T-helper 1 cell (primary cell): ENCODE measurements at places on chromosomes 12 and 14.

GRCh38 chr12:99772274-99772673 is 124.7 kb downstream of the GARIN6 start:
- no peak for DNase-seq

- no peak for DNase-seq
Observed at GRCh38 chr14:63523735-63524426, 19.3 kb downstream of the PPP2R5E start.

DNA sequence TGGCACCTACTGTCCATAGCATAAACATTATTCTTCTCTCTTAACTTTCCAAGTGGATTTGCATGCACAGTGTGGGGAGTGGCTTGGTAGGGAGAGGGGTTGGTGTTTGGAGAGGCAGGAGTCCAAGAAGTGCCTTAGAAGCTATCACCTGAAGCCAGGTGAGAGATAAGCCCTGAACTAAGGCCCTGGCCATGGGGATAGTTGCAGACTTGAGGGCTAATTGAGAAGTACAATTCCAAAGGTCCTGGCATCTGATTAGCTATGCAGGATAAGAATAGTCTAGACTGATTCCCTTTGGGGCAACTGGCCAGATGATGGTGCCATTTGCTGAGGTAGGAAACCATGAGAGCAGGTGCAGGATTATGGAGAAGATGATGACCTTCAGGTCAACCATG is 2.0 kb upstream of the PCK2 start:
- no peak for DNase-seq

GRCh38 chr12:84117190-84117589 is 795.4 kb downstream of the SLC6A15 start:
- DNase-seq: no peak

- no peak for DNase-seq
Observed at GRCh38 chr12:27657296-27657695, 39.0 kb upstream of the REP15 start.

GRCh38 chr12:86914721-86915120 is 658.5 kb upstream of the MGAT4C start:
- no peak for DNase-seq

DNA sequence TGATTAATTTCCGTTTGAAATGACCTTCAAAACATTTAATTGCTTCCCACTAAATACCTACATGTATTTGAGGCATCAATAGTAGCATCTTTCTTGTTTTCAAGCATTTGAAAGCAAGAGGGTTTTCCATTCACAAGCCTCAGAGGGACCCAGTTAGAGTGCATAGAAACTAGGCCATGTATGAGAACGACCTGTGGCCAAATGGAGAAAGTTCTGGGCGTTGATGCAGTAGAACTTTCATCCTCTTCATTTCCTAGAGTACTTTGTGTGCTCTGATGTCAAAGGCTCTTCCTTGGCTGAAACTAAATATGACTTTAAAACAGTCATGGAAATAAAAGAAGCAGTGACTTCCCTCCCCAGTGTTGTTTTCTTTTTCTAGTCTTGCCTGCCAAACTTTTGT is 944 bp upstream of the DHRS7 start:
- no peak for DNase-seq

- DNase-seq: no peak
Observed at GRCh38 chr12:89414851-89415250, 62.5 kb upstream of the DUSP6 start.

GRCh38 chr14:102252834-102253801 is 51.8 kb downstream of the MOK start:
- DNase-seq: no peak

DNA sequence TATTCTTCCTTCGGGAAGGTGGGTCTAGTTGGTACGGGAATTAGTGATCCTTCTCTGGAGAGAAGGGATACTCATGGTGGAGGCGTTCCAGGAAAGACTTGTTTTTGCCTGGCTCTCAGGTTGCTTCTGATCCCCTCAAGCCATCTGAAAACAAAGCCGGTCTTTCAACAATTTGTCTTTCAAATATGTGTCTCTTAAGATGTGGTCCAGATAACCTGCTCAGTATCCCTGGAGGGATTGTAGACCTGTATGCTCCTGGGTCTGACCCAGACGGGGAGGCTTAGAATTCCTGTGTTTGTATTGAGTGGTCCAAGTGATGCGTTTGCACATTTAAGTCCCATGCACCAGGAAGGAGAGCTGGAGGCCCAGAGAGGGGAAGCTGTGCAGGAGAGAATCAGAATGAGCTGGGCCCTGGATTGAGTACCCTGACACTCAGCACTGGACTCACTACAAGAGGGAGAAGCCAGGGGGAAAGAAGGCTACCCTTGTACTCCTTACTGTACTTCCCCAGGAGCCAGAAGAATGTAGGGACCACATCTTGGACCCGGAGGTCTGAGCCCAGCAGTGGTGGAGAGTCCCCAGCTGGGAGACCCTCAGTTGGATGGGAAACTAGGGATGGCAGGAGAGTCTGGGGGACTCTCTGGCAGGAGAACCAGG is 40.4 kb downstream of the ERH start:
- DNase-seq: no peak

GRCh38 chr12:31772685-31773222 is 43.9 kb upstream of the AMN1 start:
- no peak for DNase-seq

DNA sequence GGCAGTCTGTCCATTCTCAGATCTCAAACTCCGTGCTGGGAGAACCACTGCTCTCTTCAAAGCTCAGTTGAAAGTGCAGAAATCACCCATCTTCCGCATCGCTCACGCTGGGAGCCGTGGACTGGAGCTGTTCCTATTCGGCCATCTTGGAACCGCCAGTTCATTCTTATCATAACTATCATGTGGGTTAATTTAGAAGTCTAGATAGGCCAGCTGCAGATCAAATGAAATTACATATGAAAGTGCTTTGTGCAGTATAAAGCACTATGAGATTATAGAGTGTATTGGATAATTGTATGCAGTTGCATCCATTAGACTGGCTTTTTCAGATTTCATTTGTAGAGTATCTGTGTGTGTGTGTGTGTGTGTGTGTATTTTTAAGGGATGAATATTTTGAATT is 57.8 kb downstream of the PRORP start:
- no peak for DNase-seq

- no peak for DNase-seq
Observed at GRCh38 chr14:35346738-35347322, 54.6 kb downstream of the PSMA6 start.

- DNase-seq: no peak
Observed at GRCh38 chr14:104879201-104879982, 14.3 kb downstream of the CEP170B start.

DNA sequence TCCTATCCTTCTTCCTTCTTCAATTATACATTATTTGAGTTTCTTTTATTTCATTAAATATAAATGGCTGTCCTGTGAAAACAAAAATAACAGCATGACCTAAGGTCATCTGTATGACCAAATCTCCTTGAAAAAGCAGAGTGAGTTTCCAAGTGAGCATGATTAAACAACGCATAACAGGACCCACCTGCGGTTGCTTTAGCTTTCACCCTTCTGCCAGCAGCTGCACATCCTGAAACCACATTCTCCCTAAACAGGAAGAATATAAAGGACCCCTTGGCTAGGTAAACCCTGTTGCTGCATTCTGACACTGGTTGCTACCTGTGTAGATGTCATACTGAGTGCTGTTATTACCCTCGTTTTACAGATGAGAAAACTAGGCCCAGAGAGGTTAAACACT is 42.8 kb upstream of the CPM start:
- DNase-seq: no peak

GRCh38 chr14:61603736-61604135 is 91.6 kb upstream of the HIF1A start:
- no peak for DNase-seq

- DNase-seq: no peak
Observed at GRCh38 chr12:60035835-60036234, 440.0 kb downstream of the SLC16A7 start.

- DNase-seq: no peak
Observed at GRCh38 chr14:23672200-23672599, 36.0 kb downstream of the DHRS2 start.

DNA sequence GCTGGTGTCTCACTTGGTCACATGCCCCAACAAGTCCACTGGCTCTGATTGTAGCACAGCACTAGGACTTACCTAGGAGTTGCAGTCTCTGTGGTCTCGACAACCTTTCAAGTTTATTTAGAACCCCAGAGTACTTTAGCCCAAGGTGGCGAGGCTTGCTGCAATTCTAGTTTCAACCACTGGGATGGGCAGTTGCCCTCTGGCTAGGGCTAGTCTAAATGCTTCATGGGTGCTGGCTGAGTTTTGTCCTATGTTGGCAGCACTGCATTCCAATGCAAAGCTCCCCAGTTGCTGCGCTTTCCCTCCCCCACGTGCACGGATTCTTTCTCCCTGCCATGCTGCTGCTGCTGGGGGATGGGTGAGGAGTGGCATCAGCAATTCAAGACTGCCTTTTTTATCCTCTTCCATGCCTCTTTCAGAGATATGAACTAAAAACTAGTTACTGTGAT is 207.9 kb downstream of the SYNE2 start:
- no peak for DNase-seq

DNA sequence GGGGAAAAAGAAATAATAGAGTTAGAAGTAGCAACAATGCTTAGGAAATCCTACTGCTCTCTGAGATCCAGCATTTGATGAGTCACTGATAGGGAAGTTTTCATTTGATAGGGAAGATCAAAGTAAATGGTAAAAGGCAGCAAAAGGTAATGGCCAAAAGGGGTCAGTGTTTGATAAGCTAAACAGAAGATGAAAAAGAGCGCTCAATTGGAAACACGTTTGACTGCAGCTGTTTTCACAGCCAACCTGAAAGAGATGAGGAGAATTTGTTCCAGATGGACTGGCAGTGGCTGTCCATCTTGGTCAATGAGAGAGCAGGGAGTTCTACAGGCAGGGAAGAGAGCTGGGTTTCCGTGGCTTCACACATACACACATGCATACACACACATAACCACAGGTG is 264.2 kb downstream of the TMEM132C start:
- DNase-seq: no peak

DNA sequence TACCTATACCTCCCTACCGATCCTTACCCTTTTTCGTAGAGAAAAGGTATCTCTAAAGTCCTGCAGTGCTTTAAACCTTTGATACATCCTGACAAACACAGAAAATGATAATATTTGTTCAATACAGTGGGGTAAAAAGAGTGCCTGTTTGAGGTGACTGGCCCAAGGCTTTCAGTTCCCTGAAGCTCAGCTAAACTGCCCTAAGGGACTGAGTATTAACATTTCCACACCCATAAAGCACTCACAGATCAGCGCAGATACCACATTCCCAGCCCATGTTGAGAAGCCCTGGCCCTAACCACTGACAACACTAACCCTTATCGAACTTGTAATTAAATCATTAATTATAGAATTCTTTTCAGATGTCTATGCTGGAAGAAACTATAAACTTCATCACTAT is 108.7 kb downstream of the DIP2B start:
- no peak for DNase-seq

GRCh38 chr14:52948039-52948438 is 2.8 kb downstream of the FERMT2 start:
- no peak for DNase-seq

DNA sequence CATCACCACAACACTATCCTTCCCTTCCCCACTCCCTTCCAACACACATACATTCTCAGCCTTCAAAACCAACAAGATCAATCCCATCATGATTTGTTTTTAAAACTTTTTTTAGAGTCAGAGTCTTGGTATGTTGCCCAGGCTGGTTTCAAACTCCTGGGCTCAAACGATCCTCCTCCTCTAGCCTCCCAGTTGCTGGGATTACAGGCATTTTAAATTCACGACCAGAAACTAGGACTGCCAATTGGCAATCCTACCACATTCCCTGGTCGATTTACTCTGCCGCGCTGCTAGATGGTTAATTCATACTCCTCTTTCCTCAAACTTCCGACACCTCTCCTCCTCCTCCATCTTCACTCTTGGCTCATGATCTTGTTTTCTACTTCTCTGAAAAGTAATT is 37.5 kb upstream of the TMCC3 start:
- no peak for DNase-seq

- no peak for DNase-seq
Observed at GRCh38 chr14:61973981-61974380, 211.8 kb downstream of the SNAPC1 start.

DNA sequence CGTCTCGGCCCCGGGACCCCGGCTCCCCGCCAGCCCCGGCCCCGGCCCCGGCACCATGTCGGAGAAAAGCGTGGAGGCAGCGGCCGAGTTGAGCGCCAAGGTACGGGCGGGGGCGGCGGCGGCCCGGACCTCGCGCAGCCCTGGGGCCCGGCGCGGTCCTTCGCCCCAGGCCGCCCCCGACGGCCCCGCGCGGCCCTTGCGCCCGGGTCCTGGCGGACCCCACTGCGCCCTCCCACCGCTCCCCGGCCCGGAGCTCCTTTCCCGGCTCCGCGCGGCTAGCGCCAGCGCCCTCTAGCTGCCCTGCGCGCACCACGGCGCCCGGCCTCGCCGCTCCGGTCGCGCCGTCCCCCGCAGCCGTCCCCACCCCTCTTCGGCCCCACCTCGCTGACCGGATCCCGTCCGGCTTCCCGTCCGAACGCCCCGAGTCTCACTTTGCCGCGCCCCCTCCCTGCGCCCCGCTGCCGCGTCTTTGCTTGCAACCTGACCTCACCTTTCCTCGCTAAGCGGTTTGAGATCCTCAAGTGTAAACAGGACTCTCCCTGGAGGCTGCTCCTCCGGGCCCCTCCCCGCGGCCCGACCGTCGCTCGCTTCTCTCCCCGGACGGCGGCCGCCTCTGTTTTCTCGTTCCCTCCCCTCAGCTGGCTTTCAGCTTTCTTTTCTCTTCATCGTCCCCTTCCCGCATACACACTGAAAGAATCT is 637 bp downstream of the PTMS start:
- DNase-seq: peak; percentile 40

DNA sequence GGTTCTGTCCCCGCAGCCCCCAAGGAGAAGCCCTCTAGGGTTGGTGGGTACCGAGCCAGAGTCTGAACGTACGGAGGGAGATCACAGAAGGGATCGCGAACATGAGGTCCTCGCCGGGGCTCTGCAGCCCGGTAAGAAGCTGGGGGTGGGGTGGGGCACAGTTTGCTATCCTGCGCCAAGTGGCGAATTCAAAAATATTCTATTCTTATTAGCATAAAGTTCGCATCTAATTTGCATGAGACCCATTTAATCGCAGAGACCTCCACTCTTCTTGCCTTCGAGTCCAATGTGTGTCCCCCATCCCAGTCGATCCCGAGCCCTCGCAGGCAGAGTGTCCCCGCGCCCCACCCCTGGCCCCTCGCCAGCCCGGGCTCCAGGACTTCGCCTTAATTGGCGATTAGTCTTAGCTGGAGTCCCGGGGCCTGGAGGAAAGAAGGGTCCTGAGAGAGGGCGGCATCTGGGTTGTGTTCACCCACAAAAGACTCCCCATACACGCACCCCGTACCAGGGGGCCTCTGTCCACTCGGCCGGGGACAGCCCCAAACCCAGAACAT is 604 bp upstream of the ARHGEF25 start:
- no peak for DNase-seq

DNA sequence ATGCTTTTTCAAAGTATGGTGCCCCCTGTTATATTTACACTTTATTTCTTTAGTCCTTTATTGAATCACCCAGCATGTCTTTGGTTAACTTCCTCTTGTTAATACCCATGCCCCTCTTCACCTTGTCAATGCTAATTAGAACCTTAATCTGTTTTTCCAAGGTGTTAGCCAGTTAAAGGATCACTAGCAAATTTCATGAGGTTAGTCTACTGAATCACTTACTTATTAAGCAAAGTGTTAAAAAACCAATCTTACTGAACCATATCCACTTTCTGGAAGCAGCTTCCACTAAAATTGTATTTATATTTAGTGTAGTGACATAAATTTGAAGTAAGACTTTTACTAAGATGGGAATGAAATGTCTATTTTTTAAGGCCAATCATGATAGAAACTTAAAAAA is 27.9 kb downstream of the TAOK3 start:
- DNase-seq: no peak

GRCh38 chr12:5650281-5650680 is 218.4 kb downstream of the NTF3 start:
- no peak for DNase-seq
